ENCODE measurements at places on chromosomes 2 and 18.
A peak's percentile ranks its signal among the peaks of the same experiment; 100 is the strongest.

DNA sequence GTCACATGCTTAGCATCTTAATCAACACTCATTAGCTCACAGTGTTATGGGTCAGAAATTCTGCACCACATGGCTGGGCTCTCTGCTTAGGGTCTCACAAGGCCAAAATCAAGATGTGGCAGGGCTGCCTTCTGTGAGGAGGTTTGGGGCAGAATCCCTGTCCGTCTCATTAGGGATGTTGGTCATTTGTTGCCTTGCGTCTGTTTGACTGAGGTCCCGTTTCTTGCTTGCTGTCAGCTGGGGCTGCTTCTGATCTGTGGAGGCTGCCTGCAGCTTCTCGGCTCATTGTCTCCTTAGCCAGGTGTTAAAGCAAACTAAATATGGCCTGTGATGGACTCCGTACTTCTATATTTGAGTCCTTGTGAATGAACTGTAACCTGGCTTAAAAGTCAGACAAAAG, 146.5 kb downstream of the NDUFA10 start:
- DNase-seq = no peak

DNA sequence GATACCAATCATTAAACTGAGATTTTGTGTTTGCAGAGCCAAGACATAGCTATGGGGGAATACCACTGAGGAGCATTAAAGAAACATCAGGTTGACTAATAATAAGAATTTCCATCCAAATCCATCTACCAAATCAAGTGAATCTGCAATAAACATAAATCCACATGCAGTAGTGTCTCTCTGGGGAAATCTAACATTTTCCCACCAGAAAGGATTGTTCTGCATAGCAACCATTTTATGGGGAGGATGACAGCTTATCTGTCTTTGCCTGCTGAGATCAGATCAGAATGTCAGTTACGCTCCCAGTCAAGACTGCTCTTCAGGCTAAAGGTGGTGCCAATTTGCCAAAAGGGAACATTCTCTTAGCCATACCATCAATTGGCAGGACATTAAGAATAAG, 1098.9 kb upstream of the CHAC2 start:
- DNase-seq = no peak

GRCh38 chr2:137020452-137021196, 255.3 kb downstream of the THSD7B start:
- DNase-seq = no peak

DNA sequence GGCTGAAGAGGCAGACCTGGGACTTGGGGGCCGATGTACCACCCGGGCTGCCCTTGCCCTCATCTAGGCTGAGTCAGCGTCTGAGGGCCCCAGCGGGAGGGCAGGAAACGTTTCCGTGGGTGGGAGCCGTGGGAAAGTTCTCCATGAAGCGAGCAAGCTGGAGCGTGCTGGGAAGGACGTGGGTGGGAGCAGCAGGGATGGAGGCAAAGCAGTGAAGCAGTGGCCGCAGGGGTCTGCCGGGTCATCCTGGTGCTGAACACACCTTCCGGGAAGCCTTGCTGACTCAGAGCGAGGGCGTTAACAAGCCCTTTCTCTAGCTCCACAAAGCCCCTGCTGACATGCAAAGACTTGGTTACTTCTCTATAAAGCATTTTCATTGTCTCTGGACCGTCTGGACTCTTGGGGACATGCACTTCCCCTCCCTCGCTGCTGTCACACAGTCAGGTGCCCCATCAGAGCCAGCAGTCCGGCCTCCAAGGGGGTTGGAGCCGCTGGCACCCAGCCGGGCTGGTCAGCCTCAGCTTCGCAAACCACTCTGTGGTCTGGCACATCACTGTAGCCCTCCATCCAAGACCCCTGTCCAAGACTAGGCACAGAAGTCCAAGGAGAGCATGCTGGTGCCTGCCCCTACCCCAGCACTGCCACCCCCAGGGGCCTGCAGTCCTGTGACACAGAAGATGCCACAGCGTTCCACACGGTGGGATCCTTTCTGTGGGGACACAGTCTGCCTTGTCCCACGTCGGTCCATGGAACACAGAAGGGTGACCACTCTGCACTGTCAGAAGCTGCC, 115.1 kb upstream of the GPC1 start:
- no peak for DNase-seq

- peak; percentile 47 for DNase-seq
Observed at GRCh38 chr2:147845411-147845971, 662 bp downstream of the ACVR2A start.

DNA sequence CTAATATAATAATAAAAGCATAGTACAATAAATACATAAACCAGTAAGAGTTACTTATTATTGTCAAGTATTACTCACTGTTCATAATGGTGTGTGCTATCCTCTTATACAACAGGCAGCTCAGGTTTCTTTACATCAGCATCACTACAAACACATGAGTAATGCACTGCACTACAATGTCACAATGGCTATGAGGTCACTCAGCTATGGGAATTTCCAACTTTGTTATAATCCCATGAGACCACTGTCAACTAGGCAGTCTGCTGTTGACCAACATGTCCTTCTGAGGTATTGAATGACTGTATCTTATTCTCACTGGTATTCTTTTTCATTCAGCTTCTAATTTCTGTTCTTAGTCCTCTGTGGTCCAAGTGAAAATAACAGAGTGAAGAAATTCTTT, 250.4 kb upstream of the DSEL start:
- DNase-seq = no peak

DNA sequence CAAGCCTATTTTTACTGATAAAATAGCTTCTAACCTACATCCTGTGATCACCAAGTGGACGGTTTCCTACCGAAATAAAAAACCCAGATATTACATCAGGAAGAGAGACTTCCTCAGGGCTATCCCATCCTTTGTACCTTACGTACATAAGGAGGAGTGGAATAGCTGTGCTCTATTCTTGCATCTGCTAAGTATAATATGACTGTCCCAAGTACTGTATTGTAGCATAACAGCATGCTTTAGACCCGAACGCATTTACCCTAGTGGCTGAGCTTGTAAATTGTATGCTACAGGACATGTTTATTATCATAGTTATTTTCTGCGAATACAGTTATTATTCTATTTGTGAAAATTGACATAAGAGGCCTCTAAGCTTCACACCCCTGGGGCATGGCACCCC, 302.4 kb downstream of the CLIP4 start:
- DNase-seq = no peak

Measured in natural killer cell (primary cell).